ENCODE measurements at places on chromosomes 16 and 17.

GRCh38 chr16:81453091-81453728 lies 8.6 kb downstream of the CMIP start:
- DNase-seq = no peak

- DNase-seq = no peak
Observed at GRCh38 chr17:18044609-18045008, 5.4 kb downstream of the GID4 start.

GRCh38 chr16:1839554-1839953 lies 12.5 kb downstream of the FAHD1 start:
- DNase-seq = no peak

DNA sequence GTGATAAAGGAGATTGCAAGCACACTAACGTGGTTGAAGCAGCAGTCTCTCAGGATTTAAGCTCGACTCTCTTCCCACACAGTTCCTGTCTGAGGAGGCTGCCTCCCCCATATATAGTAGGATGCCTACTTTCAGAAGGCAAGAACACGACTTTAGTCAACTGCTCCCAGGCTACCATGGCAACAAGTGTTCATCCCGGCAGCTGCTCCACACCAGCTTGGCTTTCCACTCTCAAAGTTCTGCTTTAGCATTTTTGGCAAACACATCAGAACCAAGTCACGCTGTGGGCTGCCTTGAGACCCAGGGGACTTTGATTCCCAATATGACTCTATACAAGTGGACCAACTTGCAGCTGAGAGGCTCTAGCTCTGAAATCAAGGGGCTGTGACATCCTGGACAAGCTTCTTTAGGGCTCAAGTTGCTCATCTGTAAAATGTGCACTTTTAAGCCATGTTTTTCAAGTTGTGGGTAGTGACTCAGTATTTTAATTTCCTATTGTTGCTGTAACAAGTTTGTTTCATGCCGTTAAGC lies 16.5 kb downstream of the ZP2 start:
- no peak for DNase-seq

DNA sequence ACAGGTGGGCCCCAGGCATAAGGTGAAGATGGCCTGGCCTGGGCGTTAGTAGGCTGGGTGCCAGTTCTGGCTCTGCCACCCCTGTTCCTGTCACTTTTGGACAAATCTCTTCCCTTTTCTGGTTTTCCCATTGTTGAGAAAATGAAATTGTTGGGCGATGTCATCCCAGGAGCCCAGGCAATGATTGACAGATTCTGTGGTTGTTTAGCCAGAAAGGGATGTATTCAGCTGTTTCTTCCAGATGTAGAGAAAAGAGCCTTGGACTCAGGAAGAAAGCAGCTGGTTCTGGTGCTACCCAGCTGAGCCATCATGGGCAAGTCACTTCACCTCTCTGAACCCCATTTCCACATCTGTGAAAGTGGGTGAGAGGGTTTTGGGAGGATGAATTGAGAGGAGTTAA lies 60.1 kb upstream of the MRTFB start:
- no peak for DNase-seq

- DNase-seq = no peak
Observed at GRCh38 chr17:36645422-36645821, 44.0 kb downstream of the MRM1 start.

All from GM06990 (cell line).